Esophagus muscularis mucosa (tissue), 4 donors: ENCODE measurements at places on chromosomes 5 and 9. TPM values are rescaled to one million over a fixed set of nuclear protein-coding genes. Genes with fewer than 3 reads are reported as not detected.

The GRIA1 gene
- total RNA-seq: 0.83 TPM

GRCh38 chr9:130473009-130473408 lies 28.2 kb downstream of the ASS1 start:
- peaks cover 83% of the 10 kb centered on the region for H3K36me3 ChIP-seq
- no peak overlapping the region for H3K27ac ChIP-seq
- H3K4me1 ChIP-seq: no peaks in the 10 kb centered on the region
- DNase-seq: no peak

DNA sequence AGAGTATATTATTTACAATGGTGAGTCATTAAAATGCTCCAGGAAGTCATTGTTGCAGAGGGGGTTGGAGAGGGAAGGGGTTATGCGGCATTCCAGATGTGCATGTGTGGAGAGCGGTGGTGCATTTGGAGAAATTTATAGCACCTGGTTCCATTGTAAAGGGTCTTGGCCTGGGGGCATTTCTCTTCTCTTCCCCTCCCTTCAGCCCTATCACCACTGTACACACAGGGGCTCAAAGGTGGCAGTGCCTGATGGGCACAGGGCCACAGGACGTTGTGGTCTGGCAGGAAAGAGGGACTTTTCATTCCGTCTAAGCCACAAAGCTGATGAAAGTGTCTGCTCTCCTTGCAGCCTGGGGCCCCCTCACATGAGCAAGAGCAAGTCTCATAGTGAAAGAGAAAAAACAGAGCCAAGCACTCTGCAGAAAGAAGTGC lies 442.4 kb upstream of the ZNF462 start:
- no peak for DNase-seq
- H3K36me3 ChIP-seq: no peaks in the 10 kb centered on the region
- no peak overlapping the region for H3K4me3 ChIP-seq
- H3K27ac ChIP-seq: no peak overlapping the region

DNA sequence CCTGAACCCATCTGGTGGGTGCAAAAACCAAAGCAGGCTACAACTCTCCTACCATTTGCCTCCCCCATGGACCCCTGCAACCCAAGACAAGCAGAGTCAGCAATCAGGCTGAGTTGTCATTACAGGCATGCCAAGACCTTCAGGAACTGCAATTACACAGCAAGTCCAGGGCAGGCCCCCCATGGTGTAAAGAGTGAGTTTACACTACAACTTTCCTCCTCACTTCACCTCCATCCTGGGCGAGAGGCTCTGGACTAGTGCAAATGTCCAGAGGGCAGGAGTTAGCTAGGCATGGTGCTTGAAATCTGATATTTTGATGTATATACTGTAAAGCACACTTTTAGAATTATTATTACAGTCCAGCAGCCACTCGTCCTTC lies 7.0 kb upstream of the P4HA2 start:
- H3K4me1 ChIP-seq: no peaks in the 10 kb centered on the region
- no peaks in the 10 kb centered on the region for H3K36me3 ChIP-seq
- DNase-seq: no peak
- H3K4me3 ChIP-seq: no peak overlapping the region
- H3K27me3 ChIP-seq: no peaks in the 10 kb centered on the region

The OR1Q1 gene
- total RNA-seq: not detected

GRCh38 chr5:9477537-9477936 lies 68.3 kb downstream of the SEMA5A start:
- H3K27ac ChIP-seq: no peak overlapping the region
- no peaks in the 10 kb centered on the region for H3K36me3 ChIP-seq
- H3K4me1 ChIP-seq: no peaks in the 10 kb centered on the region
- DNase-seq: peak; percentile 55
- no peaks in the 10 kb centered on the region for H3K27me3 ChIP-seq
- no peak overlapping the region for H3K4me3 ChIP-seq

DNA sequence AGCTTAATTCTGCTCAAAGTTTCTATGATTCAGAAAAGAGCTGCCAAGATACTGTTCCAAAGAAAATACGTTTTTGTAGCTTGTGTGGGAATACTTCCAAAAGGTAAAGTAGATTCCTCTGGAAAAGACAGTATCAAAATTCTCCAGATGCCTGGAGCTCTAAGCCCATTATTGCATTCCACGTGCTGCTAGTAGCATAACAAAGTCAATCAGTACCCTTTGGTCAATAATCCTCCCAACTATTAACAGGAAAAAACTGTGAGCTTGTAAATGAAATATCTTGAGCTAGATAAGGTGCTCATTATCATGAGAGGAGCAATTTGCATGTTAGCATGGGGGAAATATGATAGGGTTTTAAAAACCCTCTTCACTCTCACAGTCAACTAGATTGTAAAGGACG lies 229.5 kb upstream of the TYRP1 start:
- no peaks in the 10 kb centered on the region for H3K27me3 ChIP-seq
- no peak overlapping the region for H3K27ac ChIP-seq
- H3K4me1 ChIP-seq: no peaks in the 10 kb centered on the region
- H3K36me3 ChIP-seq: no peaks in the 10 kb centered on the region
- no peak for DNase-seq
- no peak overlapping the region for H3K4me3 ChIP-seq

The MEF2C gene
- 34.3 TPM for total RNA-seq

DNA sequence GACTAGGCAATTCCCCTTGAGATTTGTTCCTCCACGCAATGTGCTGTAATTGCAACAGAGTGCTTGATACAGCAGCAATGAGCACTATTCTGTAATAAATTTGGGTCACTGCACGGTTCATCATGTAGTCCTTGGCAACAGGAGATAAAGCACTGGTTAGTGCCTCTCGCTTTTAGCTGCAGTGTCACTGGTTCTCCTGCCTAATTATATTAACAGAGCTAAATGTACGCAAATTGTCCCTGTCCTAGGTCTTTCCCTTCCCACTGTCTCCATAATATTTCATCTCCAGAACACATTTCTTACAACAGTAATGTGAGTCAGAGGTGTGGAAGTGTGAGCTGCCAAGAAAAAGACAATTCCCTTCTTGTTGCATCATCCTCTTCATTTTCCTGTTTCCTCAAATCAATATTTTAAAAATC lies 553.1 kb downstream of the ZNF608 start:
- H3K36me3 ChIP-seq: no peaks in the 10 kb centered on the region
- no peaks in the 10 kb centered on the region for H3K27me3 ChIP-seq
- H3K4me3 ChIP-seq: no peak overlapping the region

The SELENOP gene
- 284 TPM for total RNA-seq

DNA sequence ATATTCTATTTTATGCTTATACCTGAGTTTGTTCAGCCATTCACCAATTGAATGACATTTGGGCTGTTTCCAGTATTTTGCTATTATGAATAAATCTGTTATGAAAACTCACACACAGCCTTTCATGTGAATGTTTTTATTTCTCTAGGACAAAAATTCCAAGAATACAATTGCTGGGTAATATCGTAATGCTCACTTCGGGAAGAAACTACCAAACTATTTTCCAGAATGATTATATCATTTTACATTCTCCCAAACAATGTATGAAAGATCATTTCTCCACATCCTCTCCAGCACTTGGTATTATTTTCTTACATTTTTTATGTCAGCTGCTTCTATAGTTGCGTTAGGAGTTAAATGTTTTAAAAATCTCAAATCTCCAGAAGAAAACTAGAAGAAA lies 58.3 kb upstream of the LHFPL2 start:
- no peaks in the 10 kb centered on the region for H3K4me1 ChIP-seq
- no peaks in the 10 kb centered on the region for H3K36me3 ChIP-seq
- H3K4me3 ChIP-seq: no peak overlapping the region
- H3K27ac ChIP-seq: no peak overlapping the region
- no peaks in the 10 kb centered on the region for H3K27me3 ChIP-seq
- DNase-seq: no peak

The SPATA6L gene
- total RNA-seq: 1.7 TPM

The TGFBI gene
- total RNA-seq: 62.3 TPM

- no peak for DNase-seq
- H3K27me3 ChIP-seq: no peaks in the 10 kb centered on the region
- H3K27ac ChIP-seq: no peak overlapping the region
- no peaks in the 10 kb centered on the region for H3K4me1 ChIP-seq
- H3K36me3 ChIP-seq: peaks cover 29% of the 10 kb centered on the region
- no peak overlapping the region for H3K4me3 ChIP-seq
These were observed 29.2 kb upstream of the NSMF start for GRCh38 chr9:137488327-137488653.

DNA sequence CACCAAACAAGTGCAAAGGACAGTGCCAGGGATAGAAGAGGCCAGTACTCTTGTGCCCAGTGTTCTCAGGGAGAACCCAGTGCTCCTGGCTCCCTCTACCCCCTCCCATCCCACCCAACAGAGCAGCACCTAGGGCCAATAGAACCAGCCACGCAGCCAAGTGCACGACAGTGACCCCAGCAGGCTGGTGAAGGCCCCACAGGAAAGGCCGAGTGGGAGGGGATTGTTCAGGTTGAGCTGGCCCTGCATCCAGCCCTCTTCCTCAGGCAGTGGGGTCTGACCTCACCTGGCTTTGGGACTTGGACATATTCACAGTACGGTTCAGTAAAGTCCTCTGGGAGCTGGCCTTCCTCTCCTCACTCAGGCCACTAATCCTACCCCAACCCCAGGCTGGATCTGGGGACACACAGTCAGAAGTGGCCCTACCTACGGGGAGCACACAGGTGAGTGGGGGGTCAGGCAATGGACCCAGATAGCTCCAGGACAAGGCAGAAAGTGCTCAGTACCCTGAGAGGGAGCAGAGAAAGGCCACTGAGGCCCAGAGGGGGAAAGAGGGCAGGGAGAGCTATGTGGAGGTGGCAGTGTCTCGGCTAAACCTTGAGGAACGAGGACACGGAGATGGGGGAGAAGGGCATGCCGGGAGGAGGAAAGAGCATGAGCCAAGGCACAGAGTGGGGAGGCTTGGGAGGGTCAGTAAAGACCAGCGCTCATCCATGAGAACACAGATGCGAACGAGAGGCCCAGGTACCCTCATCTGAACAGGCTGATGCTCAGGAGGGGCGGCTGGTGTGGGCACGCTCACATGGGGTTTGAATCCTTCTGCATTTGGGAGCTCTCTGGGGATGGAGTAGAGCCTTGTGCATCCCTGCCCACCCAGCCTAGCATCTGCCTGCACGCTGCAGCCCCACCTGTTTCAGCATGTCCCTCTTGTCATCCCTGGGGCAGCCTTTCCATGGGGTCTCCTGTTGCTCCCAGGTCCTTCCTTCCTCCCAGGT lies 25.6 kb downstream of the POLR1E start:
- no peaks in the 10 kb centered on the region for H3K27me3 ChIP-seq
- no peak overlapping the region for H3K4me3 ChIP-seq
- peaks cover 68% of the 10 kb centered on the region for H3K36me3 ChIP-seq

The NTRK2 gene
- total RNA-seq: 6.0 TPM

The GIN1 gene
- total RNA-seq: 10.4 TPM

DNA sequence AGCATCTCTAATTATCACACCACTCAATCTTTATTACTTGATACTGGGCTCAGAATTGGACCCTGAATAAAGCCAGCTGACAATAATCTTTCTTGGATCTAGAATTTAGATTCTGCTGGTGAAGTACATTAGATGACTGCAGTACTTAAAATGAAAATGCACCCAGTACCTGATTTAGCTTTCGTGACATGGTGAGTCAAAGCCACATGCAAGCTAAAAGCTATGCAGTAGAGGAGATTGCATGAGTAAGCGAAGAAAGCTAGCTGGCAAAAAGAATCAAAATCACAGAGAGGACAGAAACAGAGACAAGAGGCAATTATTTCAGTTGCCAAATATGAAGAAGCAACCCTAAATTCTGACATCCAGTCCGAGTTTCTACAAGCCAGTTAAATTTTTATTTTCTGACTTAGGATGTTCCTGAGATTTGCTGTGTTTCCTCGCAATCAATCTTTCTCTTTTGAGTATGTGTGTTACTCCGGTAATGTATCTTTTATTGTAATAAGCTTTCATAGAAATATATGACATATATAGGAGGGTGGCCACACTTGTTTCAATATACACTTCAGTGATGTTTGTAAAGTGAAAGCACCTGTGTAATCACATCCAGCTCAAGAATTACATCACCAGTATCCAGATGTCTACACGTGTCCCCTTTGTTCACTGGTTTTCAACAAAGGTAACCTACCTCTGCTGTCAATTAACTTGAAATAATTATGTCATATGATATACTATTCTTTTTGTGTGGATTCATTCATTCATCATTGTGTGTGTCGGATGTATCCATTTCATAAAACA lies 101.7 kb downstream of the CDH18 start:
- H3K27me3 ChIP-seq: no peaks in the 10 kb centered on the region
- no peak for DNase-seq
- H3K4me3 ChIP-seq: no peak overlapping the region

- H3K4me3 ChIP-seq: no peak overlapping the region
- peaks cover 30% of the 10 kb centered on the region for H3K4me1 ChIP-seq
- no peak for DNase-seq
- H3K27me3 ChIP-seq: peaks cover 65% of the 10 kb centered on the region
These were observed 5.1 kb downstream of the PITX1 start for GRCh38 chr5:135028791-135029476.

DNA sequence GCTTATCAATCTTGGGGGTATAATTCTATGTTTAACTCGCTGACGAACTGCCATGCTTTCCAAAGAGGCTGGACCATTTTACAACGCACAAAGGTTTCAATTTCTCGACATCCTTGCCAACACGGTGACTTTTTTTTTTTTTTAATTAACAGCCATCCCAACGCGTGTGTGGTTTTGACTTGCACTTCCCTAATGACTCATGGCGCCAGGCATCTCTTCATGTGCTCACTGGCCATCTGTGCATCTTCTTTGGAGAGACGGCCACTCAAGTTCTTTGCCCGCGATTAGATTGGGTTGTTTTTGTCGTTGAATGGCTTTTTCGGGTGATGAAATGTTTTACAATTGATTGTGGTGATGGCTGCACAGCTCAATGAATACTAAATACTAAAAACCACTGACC lies 12.5 kb upstream of the CARD9 start:
- H3K27me3 ChIP-seq: no peaks in the 10 kb centered on the region
- H3K4me3 ChIP-seq: no peak overlapping the region
- H3K36me3 ChIP-seq: peaks cover 98% of the 10 kb centered on the region
- no peaks in the 10 kb centered on the region for H3K4me1 ChIP-seq

The EQTN gene
- 0.32 TPM for total RNA-seq

DNA sequence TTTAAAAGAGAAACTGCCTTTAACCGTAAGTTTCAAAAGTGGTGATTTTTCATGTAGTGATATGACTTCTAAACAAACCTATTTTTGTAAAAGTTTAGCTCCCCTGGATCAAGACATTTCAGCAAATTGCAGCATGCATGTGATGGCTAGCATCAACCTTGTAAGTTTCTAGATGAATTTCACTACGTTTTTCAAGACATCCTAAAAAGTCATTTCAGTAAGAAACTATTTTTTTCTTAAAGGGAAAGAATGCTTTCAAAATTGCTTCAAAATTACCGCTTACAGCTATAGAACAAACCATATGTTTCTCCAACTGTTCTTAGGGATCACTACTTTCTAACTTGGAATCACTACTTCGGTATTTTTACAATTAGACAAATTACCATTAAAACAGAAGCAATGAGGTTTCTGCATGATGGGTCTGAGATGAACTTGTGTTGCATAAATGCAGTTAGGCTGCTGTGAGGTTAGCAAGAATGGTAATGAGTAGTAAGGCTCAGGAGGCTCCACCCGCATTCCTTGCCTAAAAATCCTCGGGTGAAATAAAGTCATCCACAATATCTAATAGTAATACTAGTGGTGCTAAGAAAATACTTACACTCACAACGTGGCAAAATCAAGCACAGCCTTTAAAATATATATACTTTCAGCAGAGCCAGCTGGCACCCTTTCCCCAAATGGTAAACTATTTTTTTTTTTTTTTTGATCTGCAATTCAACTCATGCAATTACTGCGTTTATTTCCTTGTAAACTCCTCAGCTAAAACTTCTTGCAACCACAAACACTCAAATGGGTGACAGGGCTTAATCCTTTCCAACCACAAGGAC lies 53.8 kb downstream of the CDC14B start:
- peaks cover 20% of the 10 kb centered on the region for H3K36me3 ChIP-seq
- H3K27ac ChIP-seq: peak overlapping the region; percentile 89
- no peaks in the 10 kb centered on the region for H3K27me3 ChIP-seq
- peak overlapping the region; percentile 74 for H3K4me3 ChIP-seq
- H3K4me1 ChIP-seq: peaks cover 25% of the 10 kb centered on the region

The IFNW1 gene
- not detected for total RNA-seq
